ENCODE measurements at places on chromosomes 2 and 18.

DNA sequence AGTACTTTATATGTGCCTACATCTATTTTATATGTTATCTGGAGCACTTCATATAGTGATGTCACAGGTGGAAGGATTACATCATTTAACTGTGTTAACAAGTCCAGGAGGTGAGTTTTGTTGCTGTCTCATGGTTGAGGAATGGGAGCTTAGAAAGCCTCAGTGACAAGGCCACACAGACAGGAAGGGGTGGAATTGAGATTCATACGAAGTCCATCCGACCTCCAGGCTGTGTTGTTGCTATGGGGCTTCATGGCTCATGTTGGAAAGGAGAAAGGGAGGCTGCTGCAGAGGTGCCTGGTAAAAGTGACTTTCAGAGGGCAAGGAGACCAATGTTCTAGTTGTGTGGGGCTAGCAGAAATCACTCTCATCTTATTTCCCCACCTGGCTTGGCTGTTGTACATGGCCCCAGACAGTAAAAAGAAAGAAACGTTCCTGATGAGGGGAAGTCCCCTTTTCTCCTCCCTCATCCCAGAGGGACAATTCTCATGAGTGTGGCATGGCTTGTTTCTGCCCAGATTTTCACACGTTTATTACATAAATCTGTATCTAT lies 31.0 kb upstream of the GREB1 start:
- DNase-seq = no peak

DNA sequence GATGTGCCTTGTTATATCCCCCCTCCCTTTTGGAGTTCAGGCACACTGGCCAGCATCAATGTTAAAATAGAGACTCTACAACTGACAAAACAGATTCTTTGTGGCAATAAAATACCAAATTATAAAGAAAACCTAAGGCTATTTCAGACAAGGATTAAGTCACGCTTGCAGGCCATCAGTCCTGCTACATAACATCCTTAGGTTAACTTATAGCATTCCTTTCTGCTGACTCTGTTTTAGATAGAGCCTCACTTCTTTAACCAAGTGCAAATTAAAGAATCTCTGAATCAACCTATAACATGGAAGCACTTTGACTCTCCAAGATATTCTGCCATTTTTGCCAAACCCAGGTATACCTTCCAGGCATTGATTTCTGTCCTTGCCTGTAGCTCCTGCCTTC lies 784.6 kb downstream of the RNF144A start:
- no peak for DNase-seq

DNA sequence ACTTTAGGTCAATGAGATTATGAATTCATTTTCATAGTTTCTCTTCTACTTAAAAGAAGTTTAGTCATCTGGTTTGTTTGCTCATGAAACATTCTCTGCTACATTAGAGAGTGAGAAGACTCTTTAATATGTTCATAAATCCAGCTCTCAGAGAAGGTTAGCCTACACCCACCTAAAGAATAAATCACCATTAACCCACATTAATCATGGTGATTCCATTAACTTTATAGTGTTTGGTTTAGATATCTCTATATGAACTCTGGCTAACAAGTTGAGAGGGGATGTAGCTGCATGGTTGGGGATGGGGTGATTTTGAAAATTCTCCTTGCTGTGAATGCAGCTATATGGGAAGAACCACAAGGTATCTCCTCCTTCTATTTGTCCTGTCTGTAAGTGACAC lies 10.7 kb downstream of the TFPI start:
- no peak for DNase-seq

DNA sequence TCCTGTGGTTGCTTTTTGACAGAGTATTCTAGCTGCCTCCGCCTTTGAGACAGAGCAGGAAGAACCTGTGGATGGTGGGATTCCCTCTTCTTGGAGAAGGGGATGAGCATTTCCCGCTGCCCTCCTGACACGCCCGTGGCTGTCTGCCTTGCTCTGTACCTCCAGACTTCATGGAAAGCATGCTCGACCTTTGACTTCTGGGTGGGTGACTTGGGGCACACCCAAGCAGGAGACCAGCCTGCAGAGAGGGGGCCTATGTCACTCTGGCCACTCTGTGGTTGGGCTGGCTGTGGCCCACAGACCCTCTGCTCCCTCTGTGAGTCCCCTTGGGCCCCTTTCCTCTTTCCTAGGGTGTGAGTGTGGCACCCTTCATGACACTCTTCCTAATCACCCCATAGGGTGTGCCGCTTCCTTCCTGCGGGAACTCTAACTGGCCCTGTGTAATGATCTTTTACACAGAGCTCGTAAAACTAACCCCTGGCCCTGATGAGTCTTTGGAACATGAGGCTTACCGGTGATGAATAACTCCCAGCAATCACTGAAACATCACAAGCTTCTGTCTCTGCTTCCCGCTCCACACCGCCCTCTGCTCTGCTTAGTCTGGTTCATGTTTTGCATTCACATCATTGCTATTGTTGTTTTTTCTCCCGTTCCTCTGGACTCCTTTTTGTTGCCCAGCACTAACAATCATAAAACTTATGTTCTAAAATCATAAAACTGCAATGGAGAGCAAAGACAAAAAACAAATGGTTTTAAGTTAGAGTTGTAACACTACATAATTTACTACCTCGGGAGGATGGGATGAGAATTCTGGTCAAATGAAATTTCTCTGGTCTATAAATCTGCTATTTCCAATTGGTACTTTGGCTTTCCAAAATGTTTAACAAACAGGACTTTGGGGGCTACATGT lies 101.1 kb downstream of the SH3YL1 start:
- DNase-seq = no peak

DNA sequence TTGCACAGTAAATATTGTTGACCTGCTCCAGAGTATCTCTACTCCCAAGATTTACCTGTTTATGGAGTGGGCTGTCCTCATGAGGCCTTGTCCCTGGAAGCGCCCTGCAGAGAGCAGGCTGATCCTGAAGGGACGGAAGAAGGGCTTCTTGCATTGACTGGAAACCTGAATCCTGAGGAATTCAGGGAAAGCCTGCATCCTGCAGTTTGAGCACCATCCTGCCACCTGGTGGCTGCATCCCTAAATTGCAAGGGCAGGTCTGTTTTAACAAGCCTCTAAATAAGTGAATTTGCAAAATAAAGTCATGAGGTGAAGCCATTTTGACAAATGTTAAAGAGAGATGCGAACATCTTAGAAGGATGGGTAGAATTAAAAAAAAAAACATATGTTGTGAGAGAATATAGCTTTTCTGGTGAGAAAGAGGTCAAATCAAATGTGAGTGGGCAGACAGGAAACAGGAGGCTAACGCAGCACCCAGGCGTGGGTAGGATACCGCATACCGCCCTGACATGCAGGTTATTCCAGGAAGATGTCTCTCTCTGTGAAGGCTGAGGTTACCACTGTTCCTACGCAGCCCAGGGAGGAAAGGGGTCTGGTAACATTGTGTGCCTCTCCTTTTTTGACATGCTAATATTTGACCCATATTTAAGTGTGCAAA lies 754.9 kb downstream of the RNF144A start:
- no peak for DNase-seq

- no peak for DNase-seq
These were observed 9.2 kb downstream of the RNMT start for GRCh38 chr18:13735681-13736080.

DNA sequence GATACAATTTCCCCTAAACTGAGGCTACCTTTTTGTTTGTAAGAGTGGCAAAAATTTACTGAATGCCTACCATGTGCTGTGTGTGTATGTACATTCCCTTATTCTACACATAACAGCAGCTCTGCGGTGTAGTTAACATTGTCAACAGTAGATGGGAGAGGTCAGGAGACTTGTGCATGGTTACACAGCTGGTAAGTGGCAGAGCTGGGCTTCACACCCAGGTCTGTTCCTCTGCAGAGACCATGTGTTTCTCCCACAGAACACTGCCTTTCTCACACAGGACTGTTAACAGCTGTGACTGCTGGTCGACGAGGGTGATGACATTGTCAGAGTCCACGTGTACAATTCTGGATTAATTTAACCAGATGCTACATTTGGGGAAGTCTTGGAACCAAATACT lies 49.1 kb downstream of the EML6 start:
- no peak for DNase-seq

- no peak for DNase-seq
These were observed 1.5 kb downstream of the ERBB4 start for GRCh38 chr2:212536817-212537725.

GRCh38 chr18:69000366-69000765 lies 202.5 kb downstream of the CCDC102B start:
- DNase-seq = no peak

GRCh38 chr2:218727502-218728165 lies 17.0 kb downstream of the TTLL4 start:
- no peak for DNase-seq

DNA sequence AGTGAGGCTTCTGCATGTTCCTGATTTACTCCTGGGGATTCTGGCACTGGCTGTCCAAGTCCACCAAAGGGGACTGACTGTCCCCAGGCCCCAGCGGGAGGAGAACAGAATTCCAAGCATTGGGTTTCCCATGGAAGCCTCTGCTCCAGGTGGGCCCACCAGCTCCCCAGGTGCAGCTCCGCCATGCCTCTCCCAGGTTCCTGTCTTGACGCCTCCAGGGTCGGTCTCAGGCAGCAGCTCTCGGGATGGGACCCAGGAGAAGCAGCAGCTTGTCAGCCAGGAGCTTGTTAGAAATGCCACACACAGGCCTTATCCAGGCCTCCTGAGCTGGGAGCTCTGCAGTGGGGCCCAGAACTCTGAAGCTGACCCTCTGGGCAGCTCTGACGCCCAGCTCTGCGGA lies 47.9 kb downstream of the DCDC2C start:
- DNase-seq = no peak

- no peak for DNase-seq
These were observed 1.0 kb upstream of the KYNU start for GRCh38 chr2:142876423-142876822.
